ENCODE measurements at places on chromosomes 5 and 9.

- no peak for DNase-seq
Measured at GRCh38 chr9:75541734-75542133, 348.7 kb upstream of the PCSK5 start.

DNA sequence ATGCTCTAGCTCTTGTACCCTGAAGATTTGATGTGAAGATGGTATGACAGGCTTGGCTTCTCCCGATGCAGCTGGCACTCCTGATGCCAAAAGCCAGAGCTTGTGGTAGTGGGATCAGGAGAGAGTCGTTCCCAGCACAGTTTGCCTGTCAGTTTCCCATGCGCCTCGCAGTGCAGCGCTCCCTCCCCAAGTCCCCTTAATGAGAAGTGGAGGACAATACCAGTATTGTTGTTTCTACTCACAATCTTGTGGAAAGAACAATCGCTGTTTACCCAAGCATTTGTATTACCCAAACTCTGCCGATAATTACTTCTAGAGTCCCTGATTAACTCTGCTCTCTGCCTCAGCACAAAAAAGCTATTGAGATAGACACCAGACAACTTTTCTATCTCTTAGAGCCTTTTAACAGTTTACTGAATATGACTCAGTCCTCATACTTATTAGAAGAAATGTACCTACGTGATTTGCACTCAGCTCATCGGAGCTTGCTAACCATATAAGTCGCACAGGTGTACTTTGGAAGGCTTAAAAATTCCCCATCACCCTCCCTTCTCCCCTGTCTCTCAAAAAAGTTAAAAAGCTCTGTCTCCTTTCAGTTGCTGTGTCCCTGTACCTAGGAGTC lies 283.2 kb upstream of the TMEM161B start:
- DNase-seq, result no peak

DNA sequence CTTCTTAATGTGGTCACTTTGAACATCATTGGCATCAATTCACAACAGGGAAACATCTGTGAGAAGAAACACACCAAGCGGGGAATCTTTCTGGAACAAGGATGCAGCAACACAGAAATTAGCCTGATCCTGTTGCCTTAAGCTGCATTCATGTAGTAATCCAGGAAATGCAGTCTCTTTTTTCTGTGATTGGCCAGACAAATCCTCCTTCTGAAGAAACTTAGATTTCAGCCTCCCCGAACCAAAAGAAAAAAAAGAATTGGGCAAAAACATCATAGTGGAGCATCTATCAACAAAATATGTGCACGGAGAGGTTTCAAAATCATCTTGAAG lies 7.2 kb upstream of the XPA start:
- DNase-seq, result no peak

- no peak for DNase-seq
Measured at GRCh38 chr5:14223372-14223771, 80.2 kb downstream of the TRIO start.

- DNase-seq, result no peak
Measured at GRCh38 chr5:107858324-107858723, 187.6 kb upstream of the EFNA5 start.
